ENCODE measurements at places on chromosomes 2 and 18. TPM values are rescaled to one million over a fixed set of nuclear protein-coding genes. Genes with fewer than 3 reads are reported as not detected.

IHH gene
- under 0.01 TPM for total RNA-seq

MRPL53 gene
- 95.4 TPM for total RNA-seq

PAX8 gene
- total RNA-seq: not detected

ACTR1B gene
- total RNA-seq: 77.3 TPM

AMER3 gene
- total RNA-seq: not detected

EPB41L3 gene
- total RNA-seq: 0.68 TPM

NT5C1B gene
- not detected for total RNA-seq

CHPF gene
- total RNA-seq: 109 TPM

TDRD15 gene
- not detected for total RNA-seq

KCNG2 gene
- total RNA-seq: 0.12 TPM

MBD2 gene
- 292 TPM for total RNA-seq

REEP1 gene
- total RNA-seq: not detected

IL1RN gene
- not detected for total RNA-seq

BCL2L11 gene
- 2.0 TPM for total RNA-seq

IL36RN gene
- total RNA-seq: not detected

C2orf78 gene
- total RNA-seq: not detected

TMEM247 gene
- not detected for total RNA-seq

ANKRD44 gene
- 19.0 TPM for total RNA-seq

NT5DC4 gene
- not detected for total RNA-seq

TRIM43B gene
- not detected for total RNA-seq

ZNF521 gene
- 31.2 TPM for total RNA-seq

SFTPB gene
- 0.30 TPM for total RNA-seq

NFU1 gene
- total RNA-seq: 38.7 TPM

PLCL1 gene
- total RNA-seq: 2.5 TPM

CNTNAP5 gene
- not detected for total RNA-seq

DSG2 gene
- total RNA-seq: 8.9 TPM

TUBB8B gene
- not detected for total RNA-seq

COBLL1 gene
- 2.2 TPM for total RNA-seq

SOCS6 gene
- total RNA-seq: 37.2 TPM

ZNF385B gene
- not detected for total RNA-seq

CDH20 gene
- total RNA-seq: not detected

SKA1 gene
- 3.5 TPM for total RNA-seq

ABCG8 gene
- total RNA-seq: not detected

RFTN2 gene
- 9.0 TPM for total RNA-seq

TMEM178A gene
- 3.5 TPM for total RNA-seq

TMEM18 gene
- total RNA-seq: 8.0 TPM

ELOA2 gene
- total RNA-seq: not detected

SOX11 gene
- not detected for total RNA-seq

IL37 gene
- not detected for total RNA-seq

CCNYL1 gene
- total RNA-seq: 5.9 TPM

CRYGC gene
- not detected for total RNA-seq

BCL11A gene
- 0.08 TPM for total RNA-seq

LONRF2 gene
- not detected for total RNA-seq

RBM44 gene
- total RNA-seq: 0.30 TPM

CRYGD gene
- not detected for total RNA-seq

TLX2 gene
- not detected for total RNA-seq

ALLC gene
- total RNA-seq: not detected

KCNS3 gene
- 0.70 TPM for total RNA-seq

EMILIN2 gene
- 25.3 TPM for total RNA-seq

ALKAL2 gene
- total RNA-seq: not detected

HOXD3 gene
- not detected for total RNA-seq

POU3F3 gene
- 2.3 TPM for total RNA-seq

GALNT5 gene
- 73.1 TPM for total RNA-seq

Data from smooth muscle cell of the coronary artery (primary cell).